ENCODE measurements at places on chromosomes 3 and 15.

DNA sequence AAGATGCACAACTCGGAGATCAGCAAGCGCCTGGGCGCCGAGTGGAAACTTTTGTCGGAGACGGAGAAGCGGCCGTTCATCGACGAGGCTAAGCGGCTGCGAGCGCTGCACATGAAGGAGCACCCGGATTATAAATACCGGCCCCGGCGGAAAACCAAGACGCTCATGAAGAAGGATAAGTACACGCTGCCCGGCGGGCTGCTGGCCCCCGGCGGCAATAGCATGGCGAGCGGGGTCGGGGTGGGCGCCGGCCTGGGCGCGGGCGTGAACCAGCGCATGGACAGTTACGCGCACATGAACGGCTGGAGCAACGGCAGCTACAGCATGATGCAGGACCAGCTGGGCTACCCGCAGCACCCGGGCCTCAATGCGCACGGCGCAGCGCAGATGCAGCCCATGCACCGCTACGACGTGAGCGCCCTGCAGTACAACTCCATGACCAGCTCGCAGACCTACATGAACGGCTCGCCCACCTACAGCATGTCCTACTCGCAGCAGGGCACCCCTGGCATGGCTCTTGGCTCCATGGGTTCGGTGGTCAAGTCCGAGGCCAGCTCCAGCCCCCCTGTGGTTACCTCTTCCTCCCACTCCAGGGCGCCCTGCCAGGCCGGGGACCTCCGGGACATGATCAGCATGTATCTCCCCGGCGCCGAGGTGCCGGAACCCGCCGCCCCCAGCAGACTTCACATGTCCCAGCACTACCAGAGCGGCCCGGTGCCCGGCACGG lies 991 bp downstream of the SOX2 start:
- peak; percentile 95 for DNase-seq

- DNase-seq = no peak
Measured at GRCh38 chr3:171121801-171122200, 95.3 kb upstream of the SLC2A2 start.

- DNase-seq = no peak
Measured at GRCh38 chr3:195366200-195366925, 76.5 kb downstream of the ACAP2 start.

- no peak for DNase-seq
Measured at GRCh38 chr3:136068708-136069107, 103.2 kb downstream of the PPP2R3A start.

- DNase-seq = no peak
Measured at GRCh38 chr3:175869404-175869803, 1010.3 kb downstream of the NAALADL2 start.
